Tibial nerve (tissue), 4 donors: ENCODE measurements at places on chromosomes 13 and 19.
A peak's percentile ranks its signal among the peaks of the same experiment; 100 is the strongest.

- H3K4me3 ChIP-seq = no peak overlapping the region
- H3K27ac ChIP-seq = no peak overlapping the region
- DNase-seq = no peak
- no peaks in the 10 kb centered on the region for H3K4me1 ChIP-seq
Observed at GRCh38 chr13:113078902-113079780, 26.4 kb upstream of the F7 start.

GRCh38 chr19:39388657-39389056 is 2.2 kb downstream of the PAF1 start:
- H3K4me3 ChIP-seq = no peak overlapping the region
- peaks cover 33% of the 10 kb centered on the region for H3K36me3 ChIP-seq
- peak overlapping the region; percentile 99 for H3K27ac ChIP-seq

DNA sequence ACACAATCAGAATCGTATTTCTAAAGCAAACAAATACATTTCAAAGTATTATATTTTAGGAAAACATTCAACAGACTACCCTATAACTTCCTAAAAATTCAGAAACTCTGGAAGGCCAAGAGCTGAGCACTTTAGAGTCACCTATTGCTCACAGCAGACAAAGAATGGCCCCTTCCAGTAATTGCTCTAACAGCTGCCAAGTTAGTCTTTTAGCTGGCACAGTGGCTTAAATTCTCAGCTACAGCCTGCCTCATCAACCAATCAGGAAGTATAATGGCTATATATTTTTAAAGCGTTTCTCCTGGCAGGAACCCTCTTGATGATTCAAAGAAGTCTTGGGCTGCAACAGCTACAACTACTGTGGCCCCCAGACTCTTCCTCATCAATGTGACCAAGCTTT is 14.9 kb upstream of the SLITRK5 start:
- no peak overlapping the region for H3K27ac ChIP-seq
- H3K4me1 ChIP-seq = peaks cover 3% of the 10 kb centered on the region
- no peak for DNase-seq
- no peak overlapping the region for H3K4me3 ChIP-seq

GRCh38 chr19:17590866-17591265 is 35.4 kb downstream of the COLGALT1 start:
- no peak overlapping the region for H3K4me3 ChIP-seq
- H3K4me1 ChIP-seq = no peaks in the 10 kb centered on the region
- no peak for DNase-seq
- H3K27ac ChIP-seq = no peak overlapping the region

DNA sequence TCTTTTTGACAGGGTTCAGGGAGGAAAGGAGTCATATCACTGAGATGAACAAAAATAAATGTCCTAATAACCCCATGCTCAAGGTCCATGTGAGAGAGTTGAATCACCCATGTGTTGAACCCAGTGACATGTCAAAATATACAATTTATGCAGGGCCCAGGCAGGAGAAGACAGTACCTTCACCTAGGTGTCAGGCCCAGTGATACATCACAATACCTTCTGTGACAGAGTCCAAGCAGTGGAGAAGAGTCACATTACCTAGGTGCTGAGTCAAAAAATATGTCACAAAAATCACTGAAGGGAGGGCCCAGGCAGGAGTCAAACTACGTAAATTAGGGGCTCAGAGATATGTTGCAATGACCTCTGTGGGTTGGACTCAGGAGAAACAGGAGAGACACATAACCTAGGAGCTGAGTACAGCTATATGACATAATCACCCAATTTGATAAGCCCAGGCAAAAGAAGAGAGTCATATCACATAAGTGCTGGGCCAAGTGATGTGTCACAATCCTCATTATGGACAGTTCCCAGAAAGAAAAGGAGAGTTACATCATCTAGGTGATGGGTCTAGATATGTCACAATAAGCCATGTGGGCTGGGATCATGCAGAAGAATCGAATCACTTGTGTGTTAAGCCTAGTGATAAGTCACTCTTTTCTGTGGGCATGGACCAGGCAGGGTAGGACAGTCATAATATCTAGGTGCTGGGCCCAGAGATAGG is 13.8 kb upstream of the ZNF724 start:
- no peak overlapping the region for H3K27ac ChIP-seq
- DNase-seq = peak; percentile 11
- H3K27me3 ChIP-seq = no peaks in the 10 kb centered on the region
- H3K4me3 ChIP-seq = no peak overlapping the region

DNA sequence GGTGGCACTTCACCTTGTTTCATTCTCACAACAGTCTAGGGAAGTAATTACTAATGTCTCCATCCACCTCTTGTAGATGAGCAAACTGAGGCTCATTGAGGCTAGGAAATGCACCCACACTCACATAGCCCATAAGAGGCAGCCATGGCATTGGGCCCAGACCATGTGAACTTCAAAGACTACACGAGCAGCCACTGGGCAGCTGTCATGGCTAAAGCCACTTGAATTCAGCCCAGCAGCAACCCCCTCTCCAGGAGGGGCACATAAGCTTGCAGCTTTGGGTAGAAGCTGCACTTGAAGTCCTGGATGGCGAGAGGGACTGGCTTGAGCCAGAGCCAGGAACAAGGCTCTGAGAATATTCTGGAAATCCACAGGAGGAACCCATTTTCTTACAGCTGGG is 13.4 kb downstream of the ALOX5AP start:
- no peak overlapping the region for H3K27ac ChIP-seq
- no peak overlapping the region for H3K4me3 ChIP-seq
- H3K27me3 ChIP-seq = no peaks in the 10 kb centered on the region
- no peaks in the 10 kb centered on the region for H3K4me1 ChIP-seq

GRCh38 chr19:1495051-1495798 is 4.2 kb downstream of the REEP6 start:
- no peak overlapping the region for H3K4me3 ChIP-seq
- no peaks in the 10 kb centered on the region for H3K36me3 ChIP-seq
- H3K27ac ChIP-seq = no peak overlapping the region
- H3K27me3 ChIP-seq = no peaks in the 10 kb centered on the region
- no peaks in the 10 kb centered on the region for H3K4me1 ChIP-seq

DNA sequence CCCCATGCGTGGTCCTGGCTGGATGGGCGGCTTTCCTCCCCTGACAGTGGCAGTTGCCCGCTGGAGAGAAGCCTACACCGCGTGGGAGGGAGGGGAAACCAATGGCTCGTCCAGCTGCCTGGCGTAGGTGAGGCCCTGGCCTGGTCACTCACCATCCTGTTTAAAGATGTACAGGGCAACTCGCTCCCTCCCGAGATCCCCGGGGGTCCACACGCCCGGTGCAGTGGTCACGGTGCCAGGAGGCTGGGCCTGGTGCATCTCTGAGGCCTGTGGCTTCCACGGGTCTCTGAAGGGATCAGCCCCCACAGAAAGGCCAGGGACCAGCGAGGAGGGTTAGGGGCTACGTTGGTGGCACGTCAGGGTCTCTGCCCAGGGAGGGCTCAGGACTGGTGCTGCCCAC is 156.5 kb downstream of the KDM4B start:
- peaks cover 23% of the 10 kb centered on the region for H3K4me1 ChIP-seq
- no peak overlapping the region for H3K4me3 ChIP-seq
- no peak for DNase-seq
- H3K36me3 ChIP-seq = no peaks in the 10 kb centered on the region
- H3K27ac ChIP-seq = no peak overlapping the region
- H3K27me3 ChIP-seq = no peaks in the 10 kb centered on the region

- no peaks in the 10 kb centered on the region for H3K36me3 ChIP-seq
- H3K4me1 ChIP-seq = no peaks in the 10 kb centered on the region
- no peaks in the 10 kb centered on the region for H3K27me3 ChIP-seq
- no peak overlapping the region for H3K4me3 ChIP-seq
- H3K27ac ChIP-seq = no peak overlapping the region
- no peak for DNase-seq
Observed at GRCh38 chr13:65725006-65725405, 1505.1 kb downstream of the PCDH9 start.

DNA sequence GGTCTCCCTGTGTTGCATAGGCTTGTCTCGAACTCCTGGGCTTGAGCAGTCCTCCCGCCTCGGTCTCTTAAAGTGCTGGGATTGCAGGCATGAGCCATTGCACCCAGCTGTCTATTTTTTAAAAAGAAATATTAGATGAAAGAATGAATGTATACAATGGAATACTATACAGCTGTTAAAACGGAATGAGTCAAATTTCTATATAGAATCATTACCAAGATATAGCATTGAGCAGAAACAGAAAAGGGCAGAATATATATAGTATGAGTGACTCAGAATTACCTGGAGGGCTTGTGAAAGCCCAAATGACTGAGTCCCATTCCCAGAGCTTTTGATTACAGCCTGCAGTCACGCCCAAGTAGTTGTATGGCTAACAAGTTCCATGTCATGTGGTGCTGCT is 4.4 kb downstream of the DACT3 start:
- H3K27me3 ChIP-seq = no peaks in the 10 kb centered on the region
- H3K27ac ChIP-seq = no peak overlapping the region
- H3K4me1 ChIP-seq = peaks cover 25% of the 10 kb centered on the region
- H3K36me3 ChIP-seq = no peaks in the 10 kb centered on the region
- no peak overlapping the region for H3K4me3 ChIP-seq

- H3K36me3 ChIP-seq = peaks cover 47% of the 10 kb centered on the region
- DNase-seq = no peak
- peaks cover 40% of the 10 kb centered on the region for H3K4me1 ChIP-seq
- H3K27me3 ChIP-seq = no peaks in the 10 kb centered on the region
- H3K27ac ChIP-seq = peak overlapping the region; percentile 75
- no peak overlapping the region for H3K4me3 ChIP-seq
Observed at GRCh38 chr19:46755077-46755852, 9.0 kb upstream of the STRN4 start.

- no peaks in the 10 kb centered on the region for H3K4me1 ChIP-seq
- no peak for DNase-seq
- H3K36me3 ChIP-seq = no peaks in the 10 kb centered on the region
- peaks cover 28% of the 10 kb centered on the region for H3K27me3 ChIP-seq
- H3K4me3 ChIP-seq = no peak overlapping the region
Observed at GRCh38 chr19:33686687-33687480, 65.1 kb downstream of the CHST8 start.

- peaks cover 63% of the 10 kb centered on the region for H3K4me1 ChIP-seq
- no peaks in the 10 kb centered on the region for H3K36me3 ChIP-seq
- no peak overlapping the region for H3K27ac ChIP-seq
Observed at GRCh38 chr19:6071875-6072274, 38.4 kb downstream of the RFX2 start.

- H3K27ac ChIP-seq = no peak overlapping the region
- no peaks in the 10 kb centered on the region for H3K4me1 ChIP-seq
- no peaks in the 10 kb centered on the region for H3K27me3 ChIP-seq
- no peaks in the 10 kb centered on the region for H3K36me3 ChIP-seq
Observed at GRCh38 chr19:30498707-30499106, 126.5 kb downstream of the ZNF536 start.
